OCI-M1 (cell line): ENCODE measurements at places on chromosomes 2 and 18.

DNA sequence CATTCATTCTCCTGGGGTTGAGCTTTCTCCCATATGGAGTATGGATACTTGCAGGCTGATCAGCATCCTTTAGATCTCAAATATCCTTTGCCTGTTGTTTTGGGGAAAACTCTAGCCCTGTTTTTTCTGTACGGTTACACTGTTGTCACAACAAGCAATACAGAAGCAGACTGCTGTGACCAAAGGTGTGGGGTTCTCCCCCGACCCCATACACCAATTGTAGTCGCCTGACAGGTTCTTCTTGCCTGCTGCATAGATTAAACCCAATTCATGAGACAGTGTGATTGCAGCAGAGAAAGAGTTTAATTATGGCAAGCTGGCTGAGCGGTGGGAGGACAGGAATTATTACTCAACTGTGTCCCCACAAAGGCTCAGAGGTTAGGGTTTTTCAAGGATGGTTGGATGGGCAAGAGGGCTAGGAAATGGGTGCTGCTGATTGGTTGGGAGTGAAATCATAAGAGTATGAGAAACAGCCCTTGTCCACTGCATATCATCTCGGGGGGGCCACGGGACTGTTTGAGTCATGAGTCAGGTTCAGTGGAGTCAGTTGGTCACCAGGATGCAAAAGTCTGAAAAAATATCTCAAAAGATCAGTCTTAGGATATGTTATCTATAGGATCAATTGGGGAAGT lies 40.6 kb downstream of the ITGB1BP1 start:
- DNase-seq: no peak

DNA sequence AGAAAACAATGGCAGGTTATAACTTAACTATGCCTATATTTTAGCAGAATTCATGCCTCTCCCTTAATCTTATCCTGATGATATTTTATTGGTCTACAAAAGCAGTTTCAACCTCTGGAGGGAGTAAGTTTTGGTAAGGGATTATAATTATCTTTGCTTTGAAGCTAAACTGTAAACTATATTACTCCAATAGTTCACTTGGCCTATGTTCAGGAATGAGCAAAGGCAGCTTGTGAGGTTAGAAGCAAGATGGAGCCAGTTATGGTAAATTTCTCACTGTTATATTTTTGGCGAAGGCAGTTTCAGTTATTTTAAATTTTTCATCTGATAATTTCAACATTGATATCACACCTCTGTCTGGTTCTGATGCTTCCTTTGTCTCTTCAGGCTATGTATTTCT lies 192.5 kb upstream of the RGPD4 start:
- DNase-seq: no peak

DNA sequence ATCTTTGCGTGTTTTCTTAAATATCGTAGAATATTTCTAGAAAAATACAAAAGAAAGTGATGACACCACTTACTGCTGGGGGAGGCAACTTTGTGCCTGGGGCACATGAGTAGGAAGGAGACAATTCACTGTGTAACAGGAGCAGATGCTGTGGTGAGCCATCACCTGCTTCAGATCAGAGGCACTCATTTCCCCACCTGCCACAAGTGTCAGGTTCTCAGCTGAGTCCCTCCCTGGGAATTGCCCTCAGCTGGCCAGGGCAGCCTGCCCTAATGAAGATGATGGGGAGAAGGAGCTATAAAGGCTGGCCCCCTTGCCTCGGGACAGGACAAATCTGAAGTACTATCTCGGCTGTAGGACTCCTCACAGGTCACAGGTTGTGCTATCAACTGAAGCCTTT lies 322.8 kb downstream of the STK39 start:
- DNase-seq: no peak

DNA sequence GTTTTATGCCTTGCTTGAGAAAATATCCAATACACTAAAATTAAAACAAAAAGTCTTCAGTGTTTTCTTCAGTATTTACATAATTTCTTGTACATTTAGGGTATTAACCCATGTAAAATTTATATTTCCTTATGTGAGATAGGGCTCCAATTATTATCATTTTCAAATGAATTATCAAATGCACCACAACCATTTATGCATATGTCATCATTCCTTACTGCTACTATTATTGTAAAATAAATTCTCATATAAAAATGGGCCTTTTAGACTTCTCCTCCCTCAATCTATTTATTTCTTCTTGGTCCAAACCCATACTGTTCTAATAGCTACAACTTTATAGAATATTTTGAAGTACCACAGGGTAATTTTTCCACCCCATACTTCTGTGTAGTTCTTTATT lies 175.3 kb upstream of the LYPD1 start:
- DNase-seq: no peak
